ENCODE measurements at places on chromosomes 1 and 21. TPM values are rescaled to one million over a fixed set of nuclear protein-coding genes. Genes with fewer than 3 reads are reported as not detected.

The GRHL3 gene
- not detected for total RNA-seq

The RAB25 gene
- total RNA-seq = not detected

The HAPLN2 gene
- 1.5 TPM for total RNA-seq

The HIVEP3 gene
- total RNA-seq = 6.5 TPM

The CDKN2C gene
- total RNA-seq = 16.9 TPM

The RBP7 gene
- total RNA-seq = 31.9 TPM

The CDA gene
- 2.9 TPM for total RNA-seq

The OR2M4 gene
- not detected for total RNA-seq

The FMO2 gene
- total RNA-seq = 53.5 TPM

The FRRS1 gene
- total RNA-seq = 3.3 TPM

The ITLN2 gene
- total RNA-seq = not detected

The TACSTD2 gene
- 0.25 TPM for total RNA-seq

The ZNF648 gene
- total RNA-seq = not detected

The GLMN gene
- 6.3 TPM for total RNA-seq

DNA sequence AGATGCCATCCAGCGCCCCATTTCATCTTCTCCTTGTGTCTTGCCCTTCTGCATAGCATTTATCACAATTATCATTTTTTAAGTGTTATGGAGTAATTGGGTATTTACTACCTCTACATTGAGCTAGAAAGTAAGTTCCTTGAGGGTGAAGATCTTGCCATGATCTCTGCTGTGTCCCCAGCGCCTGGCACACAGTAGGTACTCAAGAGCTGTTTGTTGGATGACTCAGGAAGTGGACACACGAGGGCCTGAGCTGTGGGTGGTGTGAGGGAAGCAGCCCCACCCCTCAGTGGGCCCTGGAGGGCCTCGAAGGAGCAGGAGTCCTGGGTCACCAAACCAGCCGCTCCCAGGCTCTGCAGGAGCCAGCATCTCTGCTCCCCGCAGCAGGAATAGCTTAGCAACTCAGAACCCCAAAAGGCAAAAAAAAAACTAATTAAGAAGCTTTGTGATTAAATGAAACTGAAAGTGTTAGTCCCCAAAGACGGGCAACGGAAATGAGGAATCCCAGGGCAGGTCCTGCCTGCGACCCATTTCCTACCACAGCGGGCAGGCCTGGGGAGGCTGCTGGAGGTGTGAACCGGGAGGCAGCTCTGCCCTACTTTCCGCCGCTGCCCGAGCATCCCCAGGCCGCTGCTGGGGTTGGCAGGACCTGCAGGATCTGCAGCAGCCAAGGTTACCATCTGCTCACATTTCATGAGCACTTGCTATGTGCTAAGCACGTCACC lies 87.7 kb downstream of the LACTBL1 start:
- DNase-seq = peak; percentile 14

DNA sequence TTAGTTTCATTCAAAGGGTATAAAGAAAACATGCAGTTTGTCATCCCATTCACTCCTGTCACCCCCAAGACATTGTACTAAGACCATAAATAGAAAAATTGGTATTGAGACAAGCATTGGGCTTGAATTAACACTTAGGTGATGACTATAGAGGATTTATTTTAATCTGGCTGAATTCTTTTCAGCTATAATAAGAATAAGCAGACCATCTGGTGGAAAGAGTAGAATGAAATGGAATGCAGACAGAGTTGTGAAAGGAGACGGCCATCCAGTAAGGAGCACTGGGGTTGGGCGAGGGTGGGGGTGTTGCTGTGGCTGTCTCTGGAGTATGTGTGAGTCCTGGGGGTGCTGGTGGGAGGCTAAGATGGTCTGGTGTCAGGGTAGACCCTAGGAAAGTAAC lies 125.0 kb upstream of the IVNS1ABP start:
- no peak for DNase-seq

DNA sequence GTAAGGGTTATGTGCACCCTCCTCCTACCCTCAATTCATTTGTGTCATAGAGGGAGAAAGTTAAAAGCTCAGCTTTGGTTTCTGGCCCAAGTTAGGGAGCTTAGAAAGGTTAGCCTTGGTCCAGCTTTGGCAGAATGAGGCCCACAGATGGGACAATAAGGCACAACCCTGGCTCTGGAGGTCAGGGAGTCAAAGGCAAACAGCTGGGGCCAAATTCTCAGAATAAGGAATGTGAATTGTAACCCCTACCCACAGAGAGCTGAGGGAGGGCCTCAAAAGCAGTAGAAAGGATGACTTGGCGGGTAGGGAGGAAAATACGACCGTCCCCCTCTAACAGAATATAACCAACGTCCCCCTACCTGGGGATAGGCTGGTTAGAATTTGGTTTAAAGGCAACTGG lies 9.0 kb downstream of the CERS2 start:
- DNase-seq = no peak

GRCh38 chr1:29633771-29634170 lies 397.4 kb downstream of the PTPRU start:
- DNase-seq = no peak

DNA sequence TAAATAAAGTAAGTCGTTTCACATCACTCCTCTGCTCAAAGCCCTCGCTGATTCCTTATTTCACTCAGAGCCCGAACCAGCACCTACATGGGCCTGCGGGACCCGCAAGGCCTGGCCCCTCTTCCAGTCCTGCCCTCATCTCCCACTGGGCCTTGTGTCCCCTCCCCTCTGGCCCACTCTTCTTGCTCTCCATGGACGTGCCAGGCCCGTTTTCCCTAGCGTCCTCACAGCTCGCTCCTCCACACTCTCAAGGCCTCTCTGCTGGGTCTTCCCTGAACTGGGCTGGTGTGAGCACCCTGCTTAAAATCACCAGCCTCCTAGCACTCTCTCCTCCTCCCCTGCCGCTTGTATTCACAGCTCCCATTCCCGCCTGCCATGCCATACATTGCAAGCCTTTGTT lies 237.9 kb downstream of the FOXD2 start:
- no peak for DNase-seq

GRCh38 chr1:45552331-45552730 lies 1.7 kb downstream of the AKR1A1 start:
- no peak for DNase-seq

GRCh38 chr1:73218995-73219546 lies 936.7 kb upstream of the NEGR1 start:
- no peak for DNase-seq

GRCh38 chr1:107824946-107825345 lies 140.0 kb downstream of the VAV3 start:
- no peak for DNase-seq

DNA sequence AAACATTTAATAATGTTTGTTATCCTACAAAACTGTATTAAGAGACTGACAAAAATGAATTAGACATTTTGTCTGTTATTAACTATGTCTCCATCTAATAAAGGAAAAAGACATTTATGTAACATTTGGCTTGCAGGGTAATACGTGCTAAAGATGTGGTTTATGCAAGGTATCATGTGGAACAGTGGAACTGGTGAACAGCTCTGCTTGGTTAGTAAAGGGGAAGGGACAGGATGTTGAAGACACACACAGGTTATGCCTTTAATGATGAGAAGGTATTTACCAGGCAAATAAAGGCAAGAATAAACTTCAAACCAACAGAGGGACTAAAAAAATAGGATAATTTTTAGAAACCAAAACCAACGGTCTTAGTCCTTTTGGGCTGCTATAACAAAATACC lies 93.1 kb downstream of the UCHL5 start:
- DNase-seq = no peak

DNA sequence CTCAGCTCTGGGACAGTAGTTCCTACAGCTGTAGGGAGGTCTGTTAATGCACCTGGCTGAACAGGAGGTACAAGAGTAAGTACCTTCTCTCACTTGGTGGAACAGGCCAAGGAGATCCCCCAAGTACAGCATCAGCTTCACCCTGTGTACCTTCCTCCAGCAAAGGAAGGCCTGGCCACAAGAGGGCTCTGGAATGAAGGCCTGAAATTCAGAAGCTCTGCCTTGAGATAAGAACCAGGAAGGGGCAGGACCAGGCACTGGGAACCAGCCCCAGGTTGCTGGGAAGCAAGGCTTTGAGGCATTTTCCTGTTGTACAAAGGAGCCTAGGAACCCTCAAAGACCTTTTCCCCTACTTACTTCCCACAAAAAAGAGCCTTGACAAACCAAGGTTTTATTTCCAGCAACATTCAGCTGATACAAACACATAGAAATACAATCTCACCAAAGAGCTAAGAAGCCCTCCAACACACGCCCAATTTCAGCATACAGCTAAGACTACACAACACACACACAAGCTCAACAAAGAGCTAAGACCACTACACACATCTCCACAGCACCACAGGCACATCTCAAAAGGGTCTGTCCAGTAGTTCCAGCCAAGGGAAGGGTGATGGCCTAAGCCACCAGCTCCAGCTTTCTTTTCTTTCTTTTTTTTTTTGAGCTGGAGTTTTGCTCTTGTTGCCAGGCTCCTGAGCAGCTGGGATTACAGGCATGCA lies 23.5 kb downstream of the F11R start:
- DNase-seq = peak; percentile 64

GRCh38 chr1:113981962-113982931 lies 3.0 kb downstream of the OLFML3 start:
- DNase-seq = peak; percentile 74

DNA sequence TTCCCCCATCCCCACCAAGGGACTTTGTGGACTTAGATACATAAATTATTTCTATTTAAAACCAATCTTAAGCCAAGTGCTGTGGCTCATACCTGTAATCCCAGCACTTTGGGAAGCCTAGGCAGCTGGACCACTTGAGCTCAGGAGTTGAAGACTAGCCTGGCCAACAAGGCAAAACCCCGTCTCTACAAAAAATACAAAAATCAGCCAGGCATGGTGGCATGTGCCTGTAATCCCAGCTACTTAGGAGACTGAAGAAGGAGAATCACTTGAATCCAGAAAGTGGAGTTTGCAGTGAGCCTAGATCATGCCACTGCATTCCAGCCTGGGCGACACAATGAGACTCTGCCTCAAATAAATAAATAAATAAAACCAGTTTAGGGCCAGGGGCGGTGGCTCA lies 4.5 kb upstream of the LAX1 start:
- DNase-seq = no peak

DNA sequence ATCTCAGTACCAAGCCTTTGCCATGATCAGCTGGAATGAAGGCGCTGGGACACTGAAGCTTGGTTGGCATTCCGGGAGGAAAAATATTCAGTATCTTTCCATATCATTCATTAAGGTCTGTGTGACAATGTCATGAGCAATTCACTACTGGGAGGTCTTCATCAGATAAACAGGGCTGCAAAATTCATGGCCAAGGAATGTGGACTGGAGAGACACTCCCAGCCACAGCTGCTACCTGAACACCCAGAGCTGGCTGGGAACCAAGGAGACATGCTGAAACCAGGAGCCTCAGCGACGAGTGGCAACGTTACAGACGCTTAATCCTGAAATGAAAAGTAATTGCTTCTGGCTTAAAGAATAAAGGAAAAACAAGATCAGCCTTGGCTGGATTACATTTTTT lies 30.6 kb upstream of the DDAH1 start:
- DNase-seq = no peak

DNA sequence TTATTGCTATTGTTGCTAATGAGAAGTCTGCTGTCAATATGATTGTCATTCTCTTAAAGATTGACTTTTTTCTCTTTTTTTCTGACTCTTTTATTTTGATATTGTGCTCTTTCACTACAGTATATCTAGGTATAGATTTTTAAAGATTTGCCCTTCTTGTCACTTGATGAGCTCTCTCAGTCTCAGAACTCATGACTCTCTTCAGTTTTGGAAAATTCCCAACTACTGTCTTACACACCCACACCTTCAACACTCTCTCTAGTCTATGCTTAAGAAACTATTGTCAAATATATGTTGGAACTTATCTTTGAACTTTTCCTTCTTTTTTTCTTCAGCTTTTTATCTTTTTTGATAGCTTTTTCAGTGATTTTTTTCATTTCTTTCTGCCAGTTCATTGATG lies 50.6 kb downstream of the LMO4 start:
- DNase-seq = no peak

- peak; percentile 81 for DNase-seq
Measured at GRCh38 chr1:9441451-9442133, 97.7 kb upstream of the SLC25A33 start.

GRCh38 chr21:41333752-41334151 lies 17.2 kb downstream of the FAM3B start:
- DNase-seq = no peak

- DNase-seq = no peak
Measured at GRCh38 chr1:210686841-210687240, 358.1 kb downstream of the HHAT start.

GRCh38 chr1:227789084-227790033 lies 26.1 kb upstream of the PRSS38 start:
- DNase-seq = no peak

DNA sequence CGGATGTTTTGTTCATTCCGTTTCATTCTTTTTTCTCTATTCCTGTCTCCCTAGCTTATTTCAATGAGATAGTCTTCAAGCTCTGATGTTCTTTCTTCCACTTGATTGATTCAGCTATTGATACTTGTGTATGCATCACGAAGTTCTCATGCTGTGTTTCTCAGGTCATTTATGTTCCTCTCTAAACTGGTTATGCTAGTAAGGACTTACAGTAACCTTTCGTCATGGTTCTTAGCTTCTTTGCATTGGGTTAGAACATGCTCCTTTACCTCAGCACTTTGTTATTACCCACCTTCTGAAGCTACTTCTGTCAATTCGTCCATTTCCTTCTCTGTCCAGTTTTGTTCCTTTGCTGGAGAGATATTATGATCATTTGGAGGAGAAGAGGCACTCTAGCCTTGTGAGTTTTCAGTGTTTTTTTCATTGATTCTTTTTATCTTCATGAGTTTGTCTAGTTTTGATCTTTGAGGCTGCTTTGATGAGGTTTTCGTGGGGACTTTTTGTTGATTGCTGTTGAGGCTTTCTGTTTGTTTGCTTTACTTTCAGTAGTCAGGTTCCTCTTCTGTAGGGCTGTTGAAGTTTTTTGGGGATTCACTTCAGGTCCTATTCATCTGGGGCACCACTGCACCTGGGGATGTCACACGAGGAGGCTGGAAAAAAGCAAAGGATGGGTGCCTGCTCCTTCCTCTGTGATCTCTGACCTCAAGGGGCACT lies 496.9 kb upstream of the LRRC7 start:
- no peak for DNase-seq

- no peak for DNase-seq
Measured at GRCh38 chr1:245441689-245442088, 286.9 kb downstream of the KIF26B start.
